ENCODE measurements at places on chromosomes 12 and 14.
A peak's percentile ranks its signal among the peaks of the same experiment; 100 is the strongest.

- no peak for DNase-seq
Measured at GRCh38 chr12:5627053-5627630, 195.2 kb downstream of the NTF3 start.

- DNase-seq = no peak
Measured at GRCh38 chr14:102192840-102193502, 53.3 kb downstream of the WDR20 start.

- no peak for DNase-seq
Measured at GRCh38 chr12:79927772-79928474, 7.0 kb downstream of the PPP1R12A start.

GRCh38 chr14:24834956-24835355, 201.0 kb upstream of the GZMB start:
- DNase-seq = no peak

DNA sequence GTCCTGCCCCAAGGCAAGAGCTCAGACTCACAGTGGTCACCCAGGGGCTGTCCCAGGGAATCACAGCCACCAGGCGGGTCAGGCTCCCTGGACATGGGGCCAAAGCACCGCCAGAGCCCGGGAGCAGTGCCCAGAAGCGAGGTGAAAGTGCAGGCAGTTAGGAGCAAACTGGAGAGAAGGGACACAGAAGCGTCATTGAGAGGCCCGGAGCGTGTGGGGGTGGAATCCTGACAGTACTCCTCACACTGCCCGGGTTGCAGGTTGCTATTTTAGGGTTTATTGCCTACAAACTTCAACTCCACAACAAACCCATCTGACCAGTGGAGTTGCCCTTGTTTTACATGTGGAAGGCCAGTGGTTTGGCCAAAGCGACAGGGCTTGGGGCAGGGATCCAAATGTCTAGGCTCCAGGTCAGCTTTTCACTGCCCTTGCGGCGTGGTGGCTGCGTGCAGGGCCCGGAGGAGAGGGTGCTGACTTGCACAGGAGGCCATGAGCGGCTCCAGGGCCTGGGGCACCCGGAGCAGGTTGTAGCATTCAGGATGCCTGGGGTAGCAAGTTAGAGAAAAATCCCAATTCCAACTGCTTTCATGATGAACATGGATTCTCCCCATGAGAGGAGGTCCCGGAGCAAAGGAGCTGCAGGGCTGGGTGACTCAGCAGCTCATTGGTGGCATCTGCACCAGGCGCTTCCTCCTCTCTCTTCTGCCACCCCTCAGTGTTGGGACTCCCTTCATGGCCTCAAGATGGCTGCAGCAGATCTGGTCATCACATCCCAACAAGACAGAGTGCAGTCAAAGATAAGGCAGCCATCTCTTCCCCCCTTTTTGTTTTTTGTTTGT, 112.3 kb upstream of the NCOR2 start:
- no peak for DNase-seq

DNA sequence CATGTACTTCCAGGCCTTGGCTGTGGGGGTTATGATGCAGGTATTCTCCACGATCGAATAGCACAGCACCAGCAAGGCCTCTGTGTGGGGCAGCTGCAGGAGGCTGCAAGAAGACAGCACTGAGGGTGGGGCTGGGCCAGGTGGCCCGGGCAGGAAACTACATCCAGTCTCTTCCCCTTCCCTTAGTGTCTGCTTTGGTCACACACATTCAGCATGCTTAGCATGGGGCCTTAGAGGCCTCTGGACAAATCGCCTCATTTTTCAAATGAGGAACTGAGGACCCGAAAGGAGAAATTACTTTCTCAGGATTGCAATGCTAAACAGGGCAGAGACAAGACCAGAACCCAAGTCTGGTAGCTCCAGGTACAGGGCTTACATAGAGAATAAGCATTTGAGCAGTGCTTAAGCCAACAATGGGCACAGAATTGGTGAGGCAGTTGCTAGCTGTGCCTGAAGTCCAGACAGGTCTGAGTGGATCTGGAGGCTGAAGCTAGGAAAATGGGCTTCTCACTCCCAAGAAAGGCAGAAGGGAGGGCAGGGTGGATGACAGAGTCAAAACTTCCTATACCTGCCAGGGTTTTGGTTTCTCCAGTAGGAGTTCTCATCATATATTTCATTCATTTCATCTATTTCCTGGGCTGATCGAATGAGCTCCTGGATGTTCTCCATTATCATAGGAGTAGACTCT, 3.5 kb downstream of the ACRBP start:
- no peak for DNase-seq

- no peak for DNase-seq
Measured at GRCh38 chr12:108315486-108316105, 23.5 kb downstream of the CMKLR1 start.

DNA sequence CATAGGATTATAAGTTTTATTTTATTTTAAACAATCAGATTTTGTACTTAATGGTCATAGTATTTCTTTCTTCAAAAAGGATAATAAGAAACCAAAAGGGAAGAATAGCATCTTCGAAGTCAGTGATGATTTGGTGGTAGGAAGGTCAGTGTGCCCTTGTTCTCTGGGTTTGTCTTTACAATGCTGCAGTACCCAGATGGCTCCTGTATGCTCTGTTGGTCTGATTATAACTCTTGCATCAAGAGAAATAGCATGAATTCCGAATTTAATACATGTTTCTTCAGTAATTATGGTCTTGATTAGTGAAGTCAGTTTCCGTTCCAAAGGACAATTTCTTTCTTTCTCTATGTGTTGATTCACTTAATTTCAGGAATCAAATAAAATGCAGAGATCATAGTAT, 180.2 kb downstream of the TMTC2 start:
- no peak for DNase-seq

DNA sequence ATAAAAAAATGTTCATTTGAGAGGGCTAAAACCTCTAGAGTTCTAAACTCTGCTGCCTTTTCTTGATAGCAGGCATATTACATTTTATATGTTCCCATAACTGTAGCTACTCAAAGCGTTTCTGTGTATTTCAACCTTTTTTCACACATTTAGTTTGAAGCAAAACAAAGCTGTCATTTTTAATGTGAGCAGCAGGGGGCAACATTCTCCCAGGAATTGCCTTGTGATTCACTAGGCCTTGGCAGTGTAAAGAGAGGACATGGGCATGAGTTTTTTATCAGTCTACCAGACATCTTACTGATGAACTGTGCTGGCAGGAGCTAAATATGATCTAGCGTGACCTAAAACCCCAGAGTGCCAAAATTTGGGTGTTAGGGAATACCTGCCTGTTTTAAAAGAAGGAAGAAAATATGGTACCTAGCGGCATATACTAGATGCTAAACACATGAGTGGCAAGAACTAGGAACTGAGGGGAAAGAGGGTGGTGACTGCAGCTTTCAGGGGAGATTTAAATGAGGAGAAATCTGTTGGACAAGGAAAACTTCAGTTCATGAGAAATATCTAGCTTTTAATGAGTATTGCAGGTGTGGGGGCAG, 65.3 kb downstream of the IFT43 start:
- peak; percentile 37 for DNase-seq

All from HuH-7 (cell line).